ENCODE measurements at places on chromosomes 3 and 15. TPM values are rescaled to one million over a fixed set of nuclear protein-coding genes. Genes with fewer than 3 reads are reported as not detected.

- no peak for DNase-seq
These were observed 461.4 kb downstream of the DIPK2A start for GRCh38 chr3:144433006-144433405.

Gene TEX55
- total RNA-seq = not detected

Gene PPM1M
- 12.3 TPM for total RNA-seq

DNA sequence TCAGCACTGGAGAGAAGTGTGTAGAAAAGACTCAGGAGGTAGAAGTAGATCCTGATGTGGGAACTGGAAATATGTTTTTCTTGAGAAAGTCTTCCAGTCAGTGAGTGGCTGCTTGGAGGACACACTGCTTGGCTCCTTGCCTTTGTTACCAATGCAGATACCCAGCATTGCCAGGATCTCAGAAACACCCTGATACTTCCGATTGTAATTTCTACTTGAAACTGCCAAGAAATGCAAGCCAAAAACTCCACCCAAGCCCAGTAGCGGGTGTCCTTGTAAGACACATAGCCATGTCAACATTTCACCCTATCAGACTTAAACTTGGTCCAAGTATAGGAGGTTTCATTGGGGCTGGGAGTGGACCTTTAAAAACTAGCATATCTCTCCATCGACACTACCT is 141.8 kb downstream of the ALDH1A2 start:
- no peak for DNase-seq

- DNase-seq = no peak
These were observed 345.1 kb downstream of the IL5RA start for GRCh38 chr3:2765002-2765579.

Gene MOBP
- 0.05 TPM for total RNA-seq

GRCh38 chr3:4994144-4994730 is 15.0 kb downstream of the BHLHE40 start:
- DNase-seq = no peak

Gene SQOR
- total RNA-seq = 28.7 TPM

Gene ISG20
- total RNA-seq = 1.7 TPM

GRCh38 chr15:55434989-55435825 is 26.9 kb downstream of the PIERCE2 start:
- DNase-seq = no peak
